Activated CD4-positive, CD25-positive, alpha-beta regulatory T cell treated with anti-CD3 and anti-CD28 coated beads, Interleukin-2, amount 50 U/mL, for 72 hours (primary cell): ENCODE measurements at places on chromosomes 12 and 14.

DNA sequence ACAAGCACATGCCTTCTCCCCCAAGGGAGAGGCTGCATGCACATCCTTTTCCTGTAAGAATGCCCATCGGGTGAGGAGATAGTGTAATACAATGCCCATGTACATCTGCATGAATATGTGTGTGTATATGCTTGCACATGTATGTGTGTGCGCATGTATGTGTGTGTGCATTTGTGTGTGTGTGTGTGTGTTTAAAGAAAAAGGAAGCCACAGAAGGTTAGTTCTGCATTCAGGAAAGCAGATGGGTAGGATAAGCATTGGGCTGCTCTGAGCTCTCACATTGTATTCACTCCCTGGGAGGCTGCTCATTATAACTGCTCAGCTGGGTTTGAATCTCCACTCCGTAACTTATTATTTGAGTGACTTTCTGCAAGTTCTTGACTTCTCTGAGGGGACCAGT is 74.3 kb downstream of the GALNT8 start:
- DNase-seq = no peak

- DNase-seq = no peak
These were observed 169.0 kb downstream of the PRIMA1 start for GRCh38 chr14:93619176-93619793.

DNA sequence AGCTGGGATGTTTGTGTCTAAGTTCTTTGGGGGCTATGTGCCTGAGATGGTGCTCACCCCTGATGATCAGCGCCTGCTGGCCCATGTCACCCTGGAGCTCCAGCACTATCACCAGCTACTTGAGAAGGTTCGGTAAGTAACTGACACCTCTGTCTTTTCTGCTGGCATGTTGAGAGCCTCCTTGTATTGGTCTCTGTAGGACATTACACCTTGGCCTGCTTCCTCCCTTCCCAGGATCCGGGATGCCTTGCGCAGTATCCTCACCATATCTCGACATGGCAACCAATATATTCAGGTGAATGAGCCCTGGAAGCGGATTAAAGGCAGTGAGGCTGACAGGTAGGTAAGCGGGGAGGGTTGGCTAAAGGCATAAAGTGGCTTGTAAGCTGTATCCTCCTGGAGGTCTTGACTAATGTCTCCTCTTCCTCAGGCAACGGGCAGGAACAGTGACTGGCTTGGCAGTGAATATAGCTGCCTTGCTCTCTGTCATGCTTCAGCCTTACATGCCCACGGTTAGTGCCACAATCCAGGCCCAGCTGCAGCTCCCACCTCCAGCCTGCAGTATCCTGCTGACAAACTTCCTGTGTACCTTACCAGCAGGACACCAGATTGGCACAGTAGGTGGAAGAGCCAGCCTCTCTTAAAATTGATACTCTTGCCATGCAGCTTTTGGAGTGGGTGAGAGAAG is 5.5 kb downstream of the DDIT3 start:
- no peak for DNase-seq

- DNase-seq = no peak
These were observed 49.1 kb upstream of the ANO4 start for GRCh38 chr12:100745378-100746071.

GRCh38 chr12:121669521-121669900 is at the start of gene MORN3:
Gene MORN3 (minus strand): TSS chr12:121669654. CDS start chr12:121669483, 171 bp downstream.
- DNase-seq = no peak

- no peak for DNase-seq
These were observed 50.9 kb downstream of the CLIP1 start for GRCh38 chr12:122371475-122372045.

DNA sequence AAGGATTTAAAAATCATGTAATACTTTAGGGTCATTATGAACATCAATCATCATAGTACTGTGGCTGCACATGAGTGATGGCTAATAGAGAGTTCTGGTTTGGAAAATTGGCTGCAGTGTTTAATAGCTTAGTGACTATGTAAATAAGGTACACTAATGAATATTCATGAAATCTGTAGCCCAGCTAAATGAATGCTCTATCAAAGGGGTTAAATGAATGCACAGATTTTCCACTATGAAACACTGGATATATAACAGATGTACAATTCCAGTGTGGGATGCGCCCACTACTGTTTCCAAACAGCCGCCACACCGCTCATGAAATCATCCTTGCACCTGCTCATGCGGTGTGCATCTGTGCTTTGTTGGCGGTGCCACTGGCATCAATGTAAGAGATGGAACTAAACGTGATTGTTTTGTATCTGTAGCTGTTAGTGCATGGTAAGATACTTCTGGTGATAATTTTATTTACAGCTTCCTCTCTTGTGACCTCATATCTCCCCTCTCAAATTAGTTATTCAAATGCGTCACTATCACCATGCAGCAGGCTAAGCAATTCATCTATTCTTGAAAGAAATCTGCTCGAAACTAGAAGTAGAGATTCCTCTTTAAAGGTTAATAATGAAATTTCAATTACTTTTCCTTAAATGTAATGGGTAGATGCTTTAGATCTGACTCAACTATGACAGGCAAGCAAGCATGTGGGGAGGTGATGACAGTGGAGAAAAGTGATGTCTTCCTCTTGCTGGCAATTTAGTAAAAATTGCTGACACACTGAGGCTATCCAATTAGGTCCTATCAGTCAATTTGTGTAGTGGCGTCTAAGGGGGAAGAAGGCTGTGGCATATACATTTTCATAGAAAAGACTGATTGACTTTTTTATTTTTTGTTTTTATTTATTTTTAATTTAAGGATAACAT is 433.6 kb downstream of the AEBP2 start:
- DNase-seq = no peak

- DNase-seq = no peak
These were observed 68.1 kb upstream of the OTOGL start for GRCh38 chr12:80031229-80031628.

- DNase-seq = no peak
These were observed 72.2 kb downstream of the BRMS1L start for GRCh38 chr14:35898217-35898775.

DNA sequence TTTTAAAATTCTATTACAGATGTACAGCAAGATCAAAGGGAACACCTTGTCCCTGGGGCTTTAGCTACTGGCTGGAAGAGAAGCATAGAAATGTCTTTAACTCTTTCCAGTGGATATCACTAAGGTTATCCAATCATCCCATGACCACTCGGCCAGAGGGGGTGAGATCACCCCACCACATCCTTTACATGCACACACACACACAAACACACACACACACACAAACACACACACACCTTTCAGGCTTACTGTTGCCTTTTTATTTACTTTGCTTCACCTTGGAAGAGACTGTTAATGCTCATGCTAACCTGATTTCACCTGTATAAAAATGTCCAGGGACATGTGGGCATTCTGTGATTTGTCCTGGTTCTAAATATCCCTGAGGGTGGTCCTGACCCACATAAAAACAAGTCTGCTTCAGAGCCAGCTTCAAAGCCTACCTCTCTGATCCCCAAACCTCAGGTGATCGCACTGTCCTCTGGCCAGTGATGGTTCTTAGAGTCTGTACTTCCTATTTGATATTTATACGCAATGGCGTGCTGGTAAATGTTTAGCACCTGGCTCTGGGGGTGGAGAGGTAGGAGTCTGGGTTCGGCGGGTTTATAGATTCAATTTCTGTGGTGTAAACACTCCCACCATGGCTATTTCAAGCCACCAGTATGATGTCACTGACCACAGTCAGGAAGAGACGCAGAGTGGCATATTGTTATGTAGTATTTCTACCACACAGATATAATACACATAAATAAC is 166.1 kb upstream of the EEA1 start:
- DNase-seq = no peak

DNA sequence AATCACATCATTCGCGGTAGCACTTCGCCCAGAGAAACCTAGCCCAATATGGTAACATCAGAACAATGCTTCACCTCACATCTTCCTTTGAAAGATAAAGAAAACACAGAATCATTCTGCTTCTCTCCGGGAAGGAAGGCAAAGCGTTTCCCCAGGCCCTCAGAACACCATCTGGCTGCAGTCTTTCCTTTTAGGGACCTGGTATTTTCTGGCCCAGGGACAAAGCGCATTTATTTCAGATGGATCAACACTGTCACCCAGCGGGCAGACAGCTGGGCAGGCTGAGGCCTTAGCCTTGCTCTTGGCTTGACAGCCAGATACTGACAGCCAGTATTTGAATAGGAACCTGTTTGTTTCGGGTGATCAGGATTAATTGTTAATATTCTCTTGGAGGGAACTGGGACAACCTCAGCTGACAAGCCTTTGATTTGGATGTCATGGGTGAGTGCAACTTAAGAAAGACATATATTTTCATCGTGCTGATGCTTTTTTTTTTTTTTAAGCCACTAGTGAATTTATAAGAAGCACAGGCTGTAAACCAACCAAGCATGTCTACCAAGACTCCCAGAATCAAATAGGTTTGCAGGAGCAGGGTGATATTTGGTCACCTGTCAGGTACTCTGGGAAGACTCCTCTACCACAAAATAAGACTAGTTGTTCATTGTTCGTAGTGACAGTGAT is 118.9 kb downstream of the VEZT start:
- no peak for DNase-seq

GRCh38 chr12:32509328-32510091 is 110.2 kb downstream of the FGD4 start:
- no peak for DNase-seq

DNA sequence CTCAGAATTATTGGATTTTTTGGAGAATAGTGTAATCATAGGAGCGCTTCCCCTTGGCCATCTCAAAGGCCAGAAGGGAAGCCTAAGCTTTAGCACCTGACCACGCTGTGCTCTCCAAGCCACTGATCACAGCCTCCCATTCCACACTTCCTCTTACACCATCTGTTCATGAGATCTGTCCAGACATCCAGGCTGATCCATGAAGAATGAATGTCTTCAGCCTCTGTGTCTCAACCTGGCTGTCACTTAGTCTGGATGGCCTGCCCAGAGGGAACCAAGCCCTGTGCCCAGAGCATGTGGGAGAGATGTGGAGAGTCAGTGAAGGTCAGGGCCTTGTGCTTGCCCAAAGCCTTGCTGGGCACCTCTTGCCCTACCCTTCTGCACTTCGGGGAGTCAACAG is 40.5 kb downstream of the TSPAN11 start:
- no peak for DNase-seq

DNA sequence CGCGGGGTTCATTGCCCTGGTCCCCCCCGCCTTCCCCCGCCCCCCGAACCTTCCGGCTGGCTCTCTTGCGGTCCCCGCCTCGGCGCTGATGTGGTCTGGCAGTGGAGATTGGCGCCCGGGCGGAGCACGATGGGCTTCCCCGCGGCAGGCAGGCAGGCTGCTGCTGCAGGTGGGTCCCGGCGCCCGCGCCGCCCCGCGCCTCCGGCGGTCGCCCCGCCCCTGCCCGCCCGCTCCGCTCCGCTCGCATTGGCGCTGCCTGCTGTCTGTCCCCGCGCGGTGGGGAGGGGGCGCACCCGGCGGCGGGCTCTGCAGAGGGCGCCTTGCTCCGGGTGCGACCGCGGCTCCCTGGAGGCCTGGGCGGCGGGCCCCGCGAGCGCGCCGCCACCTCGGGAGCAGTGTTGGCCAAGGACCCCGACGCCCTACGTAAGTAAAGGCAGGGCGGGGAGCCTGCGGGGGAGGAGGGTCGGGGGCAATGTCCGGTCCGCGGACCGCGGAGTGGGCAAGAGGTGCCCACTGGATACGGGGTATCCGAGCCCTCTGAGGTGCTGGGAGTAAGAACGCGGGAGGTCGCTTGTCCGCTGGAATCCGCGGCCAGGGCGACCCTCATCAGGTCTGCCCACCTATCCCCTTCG is at the start of gene AKAP5:
TSS of gene AKAP5 (plus strand) at position 309 of the 632 bp plus-strand sequence. CDS start 2,896 bp downstream, outside the sequence.
- peak; percentile 68 for DNase-seq

- DNase-seq = peak; percentile 54
These were observed at the start of gene LRP6 for GRCh38 chr12:12266873-12267741. Gene LRP6 (minus strand): TSS chr12:12267044. CDS start chr12:12266735, 309 bp downstream.
